ENCODE measurements at places on chromosomes 3 and 15.

DNA sequence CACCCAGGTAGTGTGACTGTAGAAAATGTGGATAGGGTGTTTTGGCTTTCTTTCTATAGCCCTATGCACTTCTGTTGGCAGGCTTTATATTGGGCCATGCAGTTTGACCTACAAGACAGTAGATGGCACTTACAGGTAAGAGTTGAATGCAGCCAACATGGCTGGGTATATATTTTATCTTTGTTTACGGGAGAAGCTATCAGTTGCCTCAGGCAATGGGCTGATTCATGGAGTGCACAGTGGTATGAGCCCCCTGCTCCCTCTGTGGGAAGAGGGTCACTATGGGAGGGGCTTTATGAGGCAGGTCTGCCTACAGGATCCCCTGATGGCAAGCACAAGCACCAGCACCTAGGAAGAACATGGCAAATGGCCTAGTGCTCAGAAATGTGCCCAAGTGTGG is 301.2 kb upstream of the CDIN1 start:
- no peak for DNase-seq
- no peaks in the 10 kb centered on the region for H3K36me3 ChIP-seq
- no peaks in the 10 kb centered on the region for H3K27me3 ChIP-seq
- no peaks in the 10 kb centered on the region for H3K4me1 ChIP-seq
- no peak overlapping the region for H3K27ac ChIP-seq
- H3K4me3 ChIP-seq: no peak overlapping the region

- no peak overlapping the region for H3K4me3 ChIP-seq
- H3K4me1 ChIP-seq: no peaks in the 10 kb centered on the region
- H3K36me3 ChIP-seq: no peaks in the 10 kb centered on the region
Measured at GRCh38 chr3:82978368-82978767, 1216.9 kb upstream of the GBE1 start.

DNA sequence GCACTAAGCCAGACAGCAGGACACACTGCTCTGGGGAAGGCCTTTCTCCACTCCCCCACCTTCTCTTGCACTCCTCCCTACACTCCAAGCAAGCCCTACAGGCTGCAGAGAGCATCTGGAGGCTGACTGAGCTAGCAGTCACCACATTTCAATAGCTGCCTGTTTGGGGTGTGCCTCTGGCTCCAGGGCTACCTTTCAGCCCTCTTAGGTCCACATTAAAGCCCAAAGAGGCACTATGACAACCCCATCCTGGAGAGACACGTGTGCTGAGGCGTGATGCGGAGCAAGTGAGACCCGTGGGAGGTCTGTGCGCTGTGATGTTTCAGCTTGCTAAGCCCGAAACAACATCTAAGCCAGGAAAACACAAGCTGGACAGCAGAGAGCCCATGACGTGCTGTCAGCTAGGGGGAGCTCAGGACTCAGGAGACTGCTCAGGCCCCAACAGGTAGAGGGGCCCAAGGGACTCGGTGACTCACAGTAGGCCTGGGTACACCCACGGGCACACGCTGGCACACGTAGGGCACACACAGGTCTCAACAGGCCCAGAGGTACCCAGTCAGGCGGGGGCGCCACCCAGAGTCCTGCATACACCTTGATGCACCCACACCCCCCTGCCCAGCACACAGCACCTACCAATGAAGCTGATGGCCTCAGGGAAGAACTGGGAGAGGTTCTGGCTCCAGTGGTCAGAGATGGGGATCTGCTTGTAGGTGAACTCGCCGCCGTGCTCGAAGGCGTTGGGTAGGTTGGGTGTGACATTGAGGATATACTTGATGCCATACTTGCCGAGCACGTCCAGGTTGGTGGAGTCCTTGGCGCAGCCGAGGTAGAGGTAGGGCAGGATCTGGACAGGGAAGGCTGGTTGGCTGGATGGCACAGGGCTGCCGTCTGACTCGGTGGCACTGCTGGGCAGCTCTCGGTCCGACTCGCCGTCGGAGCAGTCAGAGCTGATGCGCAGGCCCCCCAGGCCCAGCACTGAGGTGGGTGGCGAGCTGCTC is 2.8 kb downstream of the DUSP7 start:
- H3K4me1 ChIP-seq: peaks cover 7% of the 10 kb centered on the region
- H3K27me3 ChIP-seq: no peaks in the 10 kb centered on the region
- peak; percentile 66 for DNase-seq
- H3K27ac ChIP-seq: peak overlapping the region; percentile 68
- peaks cover 5% of the 10 kb centered on the region for H3K36me3 ChIP-seq
- H3K4me3 ChIP-seq: no peak overlapping the region

GRCh38 chr3:173006006-173006405 is 135.0 kb downstream of the SPATA16 start:
- H3K4me1 ChIP-seq: no peaks in the 10 kb centered on the region
- no peak overlapping the region for H3K4me3 ChIP-seq
- no peaks in the 10 kb centered on the region for H3K27me3 ChIP-seq

GRCh38 chr3:172325461-172325860 is 122.8 kb downstream of the GHSR start:
- no peaks in the 10 kb centered on the region for H3K36me3 ChIP-seq
- no peak overlapping the region for H3K27ac ChIP-seq
- DNase-seq: no peak
- H3K4me1 ChIP-seq: no peaks in the 10 kb centered on the region
- no peak overlapping the region for H3K4me3 ChIP-seq

GRCh38 chr3:98782824-98783500 is 19.8 kb downstream of the ST3GAL6 start:
- H3K4me1 ChIP-seq: no peaks in the 10 kb centered on the region
- H3K36me3 ChIP-seq: no peaks in the 10 kb centered on the region
- H3K27me3 ChIP-seq: no peaks in the 10 kb centered on the region
- H3K4me3 ChIP-seq: no peak overlapping the region
- peak overlapping the region; percentile 61 for H3K27ac ChIP-seq

DNA sequence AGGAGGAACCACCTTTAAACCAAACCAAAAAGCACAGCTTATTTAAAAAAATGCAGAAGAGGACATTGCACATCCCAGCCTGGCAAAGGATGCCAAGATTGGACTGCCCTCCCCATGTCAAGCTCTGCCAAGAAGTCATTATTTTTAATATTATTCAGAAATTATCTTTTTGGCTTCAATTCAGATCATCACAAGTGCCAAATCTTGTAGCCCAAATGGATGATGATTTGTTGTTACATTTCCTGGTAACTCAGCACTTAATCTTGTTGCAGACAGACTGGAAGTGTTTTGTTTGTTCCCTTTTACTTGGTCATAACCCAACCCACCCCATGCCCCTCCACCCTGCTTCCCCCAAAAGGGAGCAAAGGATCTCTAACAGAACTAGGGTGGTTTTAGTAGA is 28.1 kb upstream of the LXN start:
- H3K36me3 ChIP-seq: no peaks in the 10 kb centered on the region
- no peak overlapping the region for H3K27ac ChIP-seq
- no peak overlapping the region for H3K4me3 ChIP-seq
- H3K27me3 ChIP-seq: no peaks in the 10 kb centered on the region

GRCh38 chr3:136279092-136279491 is 29.0 kb downstream of the PCCB start:
- no peaks in the 10 kb centered on the region for H3K36me3 ChIP-seq
- H3K4me3 ChIP-seq: no peak overlapping the region
- no peak for DNase-seq
- H3K27ac ChIP-seq: no peak overlapping the region
- H3K27me3 ChIP-seq: no peaks in the 10 kb centered on the region
- no peaks in the 10 kb centered on the region for H3K4me1 ChIP-seq

DNA sequence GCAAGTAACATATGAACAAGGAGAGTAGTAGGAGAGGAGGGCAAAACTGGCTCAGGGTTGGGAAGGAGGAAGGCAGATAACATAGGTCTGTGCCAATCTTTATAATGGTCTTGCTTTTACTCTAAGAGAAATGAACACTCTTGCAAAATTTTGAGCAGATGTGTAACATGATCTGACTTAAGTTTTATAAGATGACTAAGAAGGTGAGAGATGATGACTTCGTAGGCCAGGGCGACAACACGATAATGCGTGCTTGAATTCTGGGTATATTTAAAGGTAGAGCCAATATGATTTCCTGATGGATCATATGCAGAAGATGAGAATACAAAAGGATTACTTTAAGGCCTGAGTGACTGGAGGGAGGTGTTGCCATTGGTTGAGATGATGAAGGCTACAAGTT is 265.4 kb upstream of the KCNMB2 start:
- H3K4me3 ChIP-seq: no peak overlapping the region
- no peaks in the 10 kb centered on the region for H3K4me1 ChIP-seq
- no peaks in the 10 kb centered on the region for H3K27me3 ChIP-seq
- no peak for DNase-seq
- no peak overlapping the region for H3K27ac ChIP-seq

- H3K4me3 ChIP-seq: no peak overlapping the region
- DNase-seq: no peak
- no peaks in the 10 kb centered on the region for H3K27me3 ChIP-seq
- H3K27ac ChIP-seq: no peak overlapping the region
- no peaks in the 10 kb centered on the region for H3K36me3 ChIP-seq
Measured at GRCh38 chr15:74328331-74329056, 39.0 kb downstream of the CYP11A1 start.

DNA sequence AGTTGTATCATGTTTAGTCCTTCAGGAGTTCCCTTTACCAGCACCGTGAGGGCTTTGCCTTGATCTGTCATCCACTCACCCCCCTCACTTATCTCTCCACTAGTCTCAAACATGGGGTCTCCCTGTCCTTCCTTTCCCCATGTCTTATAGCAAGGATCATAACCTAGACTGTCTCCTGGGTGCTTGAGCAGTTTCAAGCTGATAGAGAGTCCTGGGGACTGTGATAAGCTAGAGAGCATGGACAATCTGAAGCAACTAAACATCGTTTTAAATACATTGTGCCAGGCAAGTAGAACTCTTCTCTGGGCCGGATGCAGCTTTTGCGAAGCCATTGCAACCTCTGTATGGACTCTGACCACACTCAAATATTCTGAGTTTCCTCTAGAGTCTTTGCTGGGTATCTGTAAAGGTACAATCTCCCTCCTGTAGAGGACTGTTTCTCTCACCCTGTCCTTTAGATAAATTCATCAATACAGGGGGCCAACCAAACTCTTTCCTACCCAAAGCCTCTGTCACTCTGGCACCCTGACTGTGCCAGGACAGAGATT is 684.6 kb upstream of the NR2F2 start:
- no peak overlapping the region for H3K4me3 ChIP-seq
- H3K27me3 ChIP-seq: no peaks in the 10 kb centered on the region
- no peaks in the 10 kb centered on the region for H3K4me1 ChIP-seq
- H3K36me3 ChIP-seq: no peaks in the 10 kb centered on the region
- DNase-seq: no peak
- H3K27ac ChIP-seq: no peak overlapping the region

- H3K36me3 ChIP-seq: no peaks in the 10 kb centered on the region
- DNase-seq: no peak
- H3K4me3 ChIP-seq: no peak overlapping the region
- no peak overlapping the region for H3K27ac ChIP-seq
- H3K27me3 ChIP-seq: no peaks in the 10 kb centered on the region
Measured at GRCh38 chr15:90814191-90814821, 54.1 kb upstream of the FURIN start.

DNA sequence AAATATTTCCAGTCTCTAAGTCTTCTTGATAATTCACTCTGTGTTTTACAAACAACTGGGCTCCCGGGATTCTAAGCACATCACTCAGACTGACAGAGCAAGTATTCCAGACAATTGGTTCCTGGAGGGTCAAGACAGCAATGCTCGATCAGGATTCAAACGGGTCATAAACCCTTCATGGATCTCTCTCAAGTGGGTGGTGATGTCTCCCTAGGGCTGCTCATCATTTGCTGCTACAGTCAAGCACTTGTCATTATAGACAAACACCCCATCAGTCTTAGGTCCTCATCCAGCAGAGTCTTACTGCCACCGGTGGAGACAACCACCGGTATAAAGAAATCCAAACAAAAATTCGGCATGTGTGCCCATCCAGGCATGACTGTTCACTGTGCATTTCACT is 921.1 kb downstream of the FHIT start:
- no peaks in the 10 kb centered on the region for H3K27me3 ChIP-seq
- no peak overlapping the region for H3K4me3 ChIP-seq
- no peak for DNase-seq
- H3K36me3 ChIP-seq: no peaks in the 10 kb centered on the region
- no peak overlapping the region for H3K27ac ChIP-seq

DNA sequence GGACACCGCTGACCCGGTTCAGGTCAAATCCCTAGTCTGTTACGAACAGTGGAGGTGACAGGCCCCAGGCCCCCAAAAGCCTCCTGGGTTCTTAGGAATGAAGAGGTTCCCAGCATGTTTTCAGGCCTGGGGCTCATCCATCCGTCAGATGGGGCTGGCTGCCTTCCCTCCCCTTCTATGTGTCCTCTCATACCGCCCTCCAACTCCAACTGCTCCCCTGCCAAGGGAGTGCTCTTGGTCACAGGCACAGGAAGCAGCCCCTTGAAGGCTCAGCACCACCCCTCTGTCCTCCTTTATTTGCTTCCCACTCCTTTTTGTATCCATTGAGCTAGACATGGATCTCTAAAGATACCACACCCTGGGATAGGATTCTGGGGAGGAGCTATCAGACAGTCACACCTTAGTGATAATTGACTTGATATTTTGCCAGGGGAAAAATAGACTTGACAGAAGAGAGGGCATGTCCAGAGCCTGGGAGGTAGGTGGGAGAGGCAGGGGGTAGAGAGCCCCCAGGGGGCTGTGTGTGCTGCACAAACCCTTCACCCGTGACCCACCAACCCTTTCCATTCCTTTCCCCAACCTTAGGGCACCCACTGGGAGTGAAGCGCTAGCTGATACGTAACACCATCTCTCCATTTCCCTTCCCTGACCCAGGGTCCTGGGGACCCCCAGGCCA is 10.7 kb upstream of the CSPG4 start:
- no peaks in the 10 kb centered on the region for H3K4me1 ChIP-seq
- DNase-seq: no peak
- H3K4me3 ChIP-seq: no peak overlapping the region

GRCh38 chr15:58201516-58201915 is 63.3 kb downstream of the AQP9 start:
- no peak overlapping the region for H3K4me3 ChIP-seq
- no peaks in the 10 kb centered on the region for H3K36me3 ChIP-seq
- H3K27me3 ChIP-seq: no peaks in the 10 kb centered on the region
- no peak for DNase-seq
- no peaks in the 10 kb centered on the region for H3K4me1 ChIP-seq

GRCh38 chr3:16885593-16886302 is 993 bp downstream of the PLCL2 start:
- H3K27ac ChIP-seq: peak overlapping the region; percentile 77
- H3K4me1 ChIP-seq: no peaks in the 10 kb centered on the region
- no peak for DNase-seq
- peak overlapping the region; percentile 61 for H3K4me3 ChIP-seq
- H3K36me3 ChIP-seq: no peaks in the 10 kb centered on the region
